ENCODE measurements at places on chromosomes 4 and X.

GRCh38 chr4:157075811-157076577 is at the start of gene GLRB:
Gene GLRB, plus strand, starts transcription at chr4:157076150. Its CDS starts 1,875 bp downstream, at chr4:157078025.
- DNase-seq, result no peak

- no peak for DNase-seq
Measured at GRCh38 chr4:47525154-47525819, 40.2 kb downstream of the ATP10D start.

GRCh38 chrX:9746148-9746888 is 19.3 kb downstream of the GPR143 start:
- no peak for DNase-seq

DNA sequence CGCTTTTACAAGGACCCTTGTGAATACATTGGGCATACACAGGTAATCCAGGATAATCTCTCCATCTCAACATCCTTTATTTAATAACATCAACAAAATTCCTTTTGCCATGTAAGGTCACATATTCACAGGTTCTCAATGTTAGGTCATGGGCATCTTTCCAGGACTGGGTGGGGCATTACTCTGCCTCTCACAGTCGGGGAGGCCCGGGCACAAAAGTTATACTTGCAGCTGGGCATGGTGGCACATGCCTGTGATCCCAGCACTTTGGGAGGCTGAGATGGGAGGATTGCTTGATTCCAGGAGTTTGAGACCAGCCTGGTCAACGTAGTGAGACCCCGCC is 93.7 kb upstream of the AP1S2 start:
- no peak for DNase-seq

DNA sequence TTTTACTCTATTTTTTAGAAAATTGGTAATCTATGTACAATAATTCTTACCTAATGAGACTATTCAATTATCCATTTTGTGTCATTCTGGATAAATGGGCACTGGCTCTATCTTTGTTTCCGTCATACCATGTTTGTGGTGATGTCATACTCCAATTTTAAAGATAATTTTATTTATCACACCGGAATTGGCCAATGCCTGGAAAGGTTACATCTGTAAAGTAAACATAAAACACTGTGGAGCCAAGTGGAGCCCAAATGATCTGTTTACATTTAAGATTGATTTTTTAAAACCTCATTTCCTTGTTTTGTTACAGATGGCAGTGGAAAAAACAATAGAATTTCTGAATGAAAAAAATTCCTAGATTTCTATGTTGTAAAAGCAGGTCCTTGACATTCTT is 120.2 kb upstream of the GPRIN3 start:
- DNase-seq, result no peak

- DNase-seq, result no peak
Measured at GRCh38 chr4:131337936-131338335, 1811.2 kb upstream of the PCDH10 start.

DNA sequence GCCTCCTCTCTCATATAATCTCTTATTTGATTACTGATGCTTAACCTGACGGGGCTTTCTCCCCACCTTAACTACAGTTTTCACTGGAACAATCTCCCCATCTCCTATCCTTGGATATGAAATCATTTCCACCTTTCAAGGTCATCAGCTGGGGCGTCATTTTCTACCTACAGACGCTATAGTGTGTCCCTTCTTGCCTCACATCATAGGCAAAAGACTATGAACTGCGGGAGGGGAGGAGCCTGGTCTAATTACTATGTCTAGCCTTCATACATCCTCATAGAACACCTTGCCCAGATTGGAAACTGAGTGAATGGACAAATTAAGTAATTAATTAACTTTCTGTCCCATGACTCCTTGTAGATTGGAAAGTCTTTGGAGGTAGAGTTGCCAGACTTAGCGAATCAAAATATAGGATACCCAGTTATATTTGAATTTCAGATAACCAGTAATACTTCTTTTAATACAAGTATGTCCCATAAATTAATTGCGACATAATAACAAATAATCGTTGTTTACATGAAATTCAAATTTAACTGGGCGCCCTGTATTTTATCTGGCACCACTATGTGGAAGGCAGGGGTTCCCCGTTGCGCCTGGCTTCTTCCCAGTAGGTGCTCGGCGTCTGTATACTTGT is 752 bp upstream of the ATP6AP2 start:
- no peak for DNase-seq

GRCh38 chrX:29870608-29871007 is 344.8 kb upstream of the MAGEB2 start:
- no peak for DNase-seq

GRCh38 chrX:71454222-71454621 is 78.7 kb upstream of the OGT start:
- no peak for DNase-seq

DNA sequence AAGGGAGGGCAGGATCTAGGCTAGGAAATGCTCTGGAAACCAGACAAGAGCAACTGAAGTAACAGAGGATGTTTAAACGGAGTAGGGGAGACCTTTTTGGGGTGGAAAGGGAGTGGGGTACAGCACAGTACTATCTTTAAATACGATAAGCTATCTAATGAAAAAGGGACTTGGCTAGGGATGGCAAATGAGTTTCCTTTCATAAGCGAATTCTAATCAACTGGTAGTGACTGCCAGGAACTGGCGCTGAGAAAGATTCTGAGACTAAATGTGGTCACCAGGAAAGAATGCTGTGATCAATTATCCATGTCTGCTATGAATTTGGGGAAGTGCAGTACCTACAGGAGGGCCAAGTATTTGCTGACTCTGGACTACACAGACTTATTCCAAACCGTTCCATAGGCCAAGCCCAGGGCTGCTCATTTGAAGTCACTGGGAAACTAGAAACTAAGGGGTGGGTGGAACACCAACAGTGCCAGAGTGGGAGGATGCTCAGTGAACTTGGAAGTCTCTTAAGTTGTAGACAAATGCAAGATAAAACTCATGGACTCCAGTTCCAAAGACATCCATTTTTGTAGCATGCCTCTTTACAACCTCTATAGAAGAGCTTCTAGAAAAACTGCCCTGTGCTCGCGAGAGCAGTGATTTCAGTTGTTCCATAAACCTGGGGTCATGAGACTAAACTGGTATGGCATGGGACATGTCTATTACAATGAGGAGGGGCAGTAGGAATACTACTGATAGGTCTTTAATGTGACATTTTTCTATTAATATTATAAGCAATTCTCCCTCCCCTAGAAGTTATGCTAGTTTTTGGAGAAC is 2.0 kb downstream of the TRAPPC2 start:
- DNase-seq, result no peak

DNA sequence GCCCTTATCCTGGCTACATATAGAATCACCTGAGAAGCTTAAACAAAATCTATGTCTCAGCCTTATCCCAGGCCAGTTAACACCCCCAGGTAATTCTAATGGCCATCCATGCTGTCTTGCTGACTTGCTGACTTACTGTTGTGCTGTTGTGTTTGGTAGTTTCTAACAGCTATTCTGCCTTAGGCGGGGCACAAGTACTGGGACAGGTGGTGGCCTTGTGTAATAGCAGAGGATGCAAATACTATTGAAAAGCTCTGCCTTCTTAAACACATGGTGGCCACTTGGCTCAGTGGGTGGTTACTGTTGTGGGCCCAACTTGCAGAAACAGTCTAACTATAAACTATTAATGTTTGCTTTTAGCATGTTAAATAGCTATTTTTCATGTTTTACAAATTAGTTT is 56.2 kb downstream of the CDS1 start:
- DNase-seq, result no peak

- no peak for DNase-seq
Measured at GRCh38 chr4:1565598-1566295, 118.4 kb downstream of the FAM53A start.

DNA sequence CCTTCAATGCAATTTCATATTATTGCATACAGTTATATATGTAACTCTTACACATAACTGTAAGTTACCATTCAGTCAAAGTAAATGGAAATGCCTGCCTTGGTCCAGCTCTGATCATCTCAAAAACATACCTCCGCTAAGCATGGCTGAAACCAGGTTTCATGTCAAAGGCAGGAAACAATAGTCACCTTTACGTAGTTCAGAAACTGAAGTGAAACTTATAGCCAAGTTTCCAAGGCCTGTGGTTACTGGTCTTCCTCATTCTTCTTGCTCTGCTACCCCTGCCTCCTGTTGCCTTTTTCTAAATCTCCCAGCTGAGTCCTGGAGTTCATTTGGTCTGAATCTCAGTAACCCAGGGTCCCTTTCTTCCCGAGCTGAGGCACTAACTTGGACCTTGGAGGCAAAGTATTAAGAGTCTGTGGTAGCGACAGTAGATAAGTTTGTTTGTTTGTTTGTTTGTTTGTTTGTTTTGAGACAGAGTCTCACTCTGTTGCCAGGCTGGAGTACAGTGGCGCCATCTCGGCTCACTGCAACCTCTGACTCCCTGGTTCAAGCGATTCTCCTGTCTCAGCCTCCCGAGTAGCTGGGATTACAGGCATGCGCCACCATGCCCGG is 30.8 kb downstream of the DAPP1 start:
- DNase-seq, result no peak

DNA sequence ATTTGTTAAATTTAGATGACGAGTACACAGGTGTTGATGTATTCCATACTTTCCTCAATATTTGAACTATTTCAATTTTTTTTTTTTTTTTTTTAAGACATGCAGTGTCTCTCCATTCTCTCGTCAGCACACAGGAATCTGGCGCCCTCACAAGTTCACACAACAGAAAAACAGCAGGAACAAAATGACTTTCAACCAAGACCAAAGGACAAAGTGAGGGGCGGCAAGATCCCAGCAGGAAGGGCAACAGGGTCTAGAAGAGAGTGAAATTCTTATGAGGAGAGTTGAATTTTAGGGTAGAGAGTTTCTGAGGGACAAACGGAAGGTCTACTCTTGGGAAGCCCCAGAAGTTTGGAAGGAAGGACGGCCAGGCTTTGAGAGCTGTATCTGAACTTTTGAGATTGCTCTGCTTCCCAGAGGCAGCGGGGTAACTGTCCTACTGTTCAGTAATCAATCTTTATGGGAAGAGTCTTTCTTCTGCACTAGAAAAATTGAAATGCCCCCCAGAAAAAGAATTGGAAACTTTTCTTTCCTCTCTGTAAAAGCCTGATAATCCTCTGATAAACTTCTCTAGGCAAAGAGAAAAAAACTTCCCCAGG is 760.2 kb downstream of the RAB28 start:
- no peak for DNase-seq

DNA sequence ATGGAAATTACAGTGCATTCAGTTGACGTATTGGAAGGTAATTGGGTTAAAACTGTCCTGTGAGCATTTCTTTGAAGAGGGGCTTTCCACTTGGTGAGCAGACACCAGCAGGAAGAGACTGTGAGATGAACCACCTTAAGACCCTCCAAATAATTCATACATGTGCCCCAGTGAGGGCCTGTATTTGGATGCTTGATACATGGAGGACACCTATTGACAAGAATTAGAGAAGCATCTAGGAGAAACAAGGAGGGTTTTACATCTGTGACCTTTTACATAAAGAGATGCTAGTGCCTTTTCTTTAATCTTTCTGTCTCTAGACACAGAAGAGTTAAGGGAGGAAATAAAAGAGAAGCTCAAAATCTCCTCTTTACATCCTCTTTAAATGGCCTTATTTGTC is 1115.3 kb upstream of the IGFBP7 start:
- DNase-seq, result no peak

DNA sequence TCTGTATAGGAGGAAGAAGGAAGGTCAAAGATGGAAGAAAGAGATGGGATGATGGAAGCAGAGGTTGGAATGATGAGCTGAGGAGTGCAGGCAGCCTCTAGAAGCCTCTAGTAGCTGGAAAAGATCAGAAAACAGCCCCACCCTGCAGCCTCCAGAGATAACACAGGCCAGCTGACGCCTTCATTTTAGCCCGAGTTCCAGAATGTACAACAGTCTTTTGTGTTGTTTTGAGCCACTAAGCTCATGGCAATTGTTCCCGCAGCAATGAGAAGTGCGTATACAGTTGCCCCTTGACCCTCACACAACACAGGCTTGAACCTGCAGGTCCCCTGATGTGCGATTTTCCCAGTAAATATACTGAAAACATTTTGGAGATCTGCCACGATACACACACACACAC is 72.0 kb downstream of the WFS1 start:
- DNase-seq, result no peak
